ENCODE measurements at places on chromosomes 1 and 21.

GRCh38 chr1:109976762-109977161 is 7.8 kb upstream of the AHCYL1 start:
- DNase-seq, result no peak

DNA sequence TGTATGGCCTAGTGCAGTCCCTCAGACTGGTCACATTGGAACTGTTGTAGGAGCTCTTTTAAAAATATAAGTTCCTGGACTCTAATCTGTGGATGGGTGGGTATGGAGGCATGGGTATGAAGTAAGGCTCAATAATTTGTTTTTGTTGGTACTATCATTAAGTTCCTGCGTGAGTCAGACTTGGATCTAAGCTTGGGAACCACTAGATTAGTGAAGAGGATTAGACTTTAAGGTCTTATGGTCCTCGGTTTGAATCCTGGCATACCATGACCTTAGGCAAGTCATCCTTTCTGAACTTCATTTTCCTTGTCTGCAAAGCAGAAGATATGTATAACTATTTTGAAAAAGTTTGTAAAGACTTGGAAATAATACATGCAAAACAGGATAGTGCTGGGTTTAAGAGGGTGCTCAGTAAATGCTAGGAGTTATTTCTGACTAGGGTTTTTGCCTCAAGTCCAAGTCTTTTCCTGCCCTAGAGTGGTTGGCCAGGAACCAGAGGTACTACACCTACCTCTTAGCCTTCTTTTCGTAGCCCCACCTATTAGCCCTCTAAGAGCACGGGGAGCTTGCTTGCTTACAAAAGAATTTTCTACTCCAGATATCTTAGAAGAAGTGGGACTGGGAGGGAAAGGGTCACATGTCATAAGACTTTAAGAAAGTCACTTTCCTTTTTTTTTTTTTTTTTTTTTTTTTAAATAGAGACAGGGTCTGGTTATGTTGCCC is 38.6 kb upstream of the METTL18 start:
- DNase-seq, result no peak

- no peak for DNase-seq
Measured at GRCh38 chr1:6473974-6474814, 8.2 kb upstream of the TNFRSF25 start.

DNA sequence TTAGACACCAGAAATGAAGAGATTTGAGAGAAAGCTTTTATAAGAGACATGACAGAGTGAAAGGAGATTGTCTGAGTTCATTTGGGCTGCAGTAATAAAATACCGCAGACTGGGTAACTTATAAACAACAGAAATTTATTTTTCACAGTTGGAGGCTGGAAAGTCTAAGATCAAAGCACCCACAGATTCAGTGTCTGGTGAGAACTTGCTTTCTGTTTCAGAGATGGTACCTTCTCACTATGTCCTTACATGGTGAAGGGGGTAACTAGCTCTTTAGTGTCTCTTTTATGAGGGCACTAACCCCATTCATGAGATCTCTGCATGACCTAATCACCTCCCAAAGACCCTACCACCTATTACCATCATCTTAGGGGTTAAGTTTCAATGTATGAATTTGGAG is 30.9 kb upstream of the FCRL4 start:
- no peak for DNase-seq

- no peak for DNase-seq
Measured at GRCh38 chr1:70311369-70311768, 43.2 kb downstream of the ANKRD13C start.

GRCh38 chr1:59635097-59635496 is 179.7 kb upstream of the HOOK1 start:
- no peak for DNase-seq

GRCh38 chr1:167517535-167518330 is 596 bp downstream of the CD247 start:
- DNase-seq, result peak; percentile 72

DNA sequence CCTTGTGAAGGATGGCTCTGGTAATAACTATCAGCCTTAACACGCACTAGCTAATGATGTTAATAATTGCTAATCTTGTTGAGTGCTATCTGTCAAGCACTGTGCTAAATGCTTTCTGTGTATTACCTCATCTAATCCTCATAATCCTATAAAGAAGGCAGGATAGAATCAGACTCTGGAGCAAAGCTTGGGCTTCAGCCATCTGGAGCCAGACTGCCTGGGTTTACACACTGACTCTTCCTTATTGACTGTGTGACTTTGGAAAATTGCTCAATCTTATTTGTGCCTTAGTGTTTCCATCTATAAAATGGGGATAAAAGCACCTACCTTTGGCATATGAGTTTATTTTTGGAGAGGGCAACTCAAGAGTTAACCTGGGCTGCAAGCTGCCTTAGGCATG is 216.1 kb downstream of the NUF2 start:
- DNase-seq, result no peak

- no peak for DNase-seq
Measured at GRCh38 chr1:91098299-91098906, 76.6 kb upstream of the ZNF644 start.

- DNase-seq, result no peak
Measured at GRCh38 chr1:98453066-98453465, 208.5 kb upstream of the SNX7 start.

DNA sequence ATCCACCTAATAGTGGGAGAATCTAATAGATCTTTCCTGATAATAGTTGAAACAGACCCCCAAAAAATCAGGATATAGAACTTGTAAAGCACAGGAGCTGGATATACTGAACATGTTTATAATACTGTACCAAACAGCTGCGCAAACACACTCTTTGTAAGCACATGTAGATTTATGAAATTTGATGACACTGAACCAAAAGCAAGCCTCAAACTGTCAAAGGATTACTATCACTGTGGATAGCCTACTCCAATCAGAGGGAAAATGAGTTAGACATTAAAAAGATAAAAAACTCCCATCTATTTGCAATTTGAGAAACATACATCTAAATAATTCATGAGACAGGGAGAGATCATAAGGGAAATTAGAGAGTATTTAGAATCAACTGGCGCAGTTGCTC is 26.1 kb downstream of the RCAN3 start:
- DNase-seq, result no peak

- no peak for DNase-seq
Measured at GRCh38 chr1:116943438-116943837, 33.7 kb downstream of the PTGFRN start.

DNA sequence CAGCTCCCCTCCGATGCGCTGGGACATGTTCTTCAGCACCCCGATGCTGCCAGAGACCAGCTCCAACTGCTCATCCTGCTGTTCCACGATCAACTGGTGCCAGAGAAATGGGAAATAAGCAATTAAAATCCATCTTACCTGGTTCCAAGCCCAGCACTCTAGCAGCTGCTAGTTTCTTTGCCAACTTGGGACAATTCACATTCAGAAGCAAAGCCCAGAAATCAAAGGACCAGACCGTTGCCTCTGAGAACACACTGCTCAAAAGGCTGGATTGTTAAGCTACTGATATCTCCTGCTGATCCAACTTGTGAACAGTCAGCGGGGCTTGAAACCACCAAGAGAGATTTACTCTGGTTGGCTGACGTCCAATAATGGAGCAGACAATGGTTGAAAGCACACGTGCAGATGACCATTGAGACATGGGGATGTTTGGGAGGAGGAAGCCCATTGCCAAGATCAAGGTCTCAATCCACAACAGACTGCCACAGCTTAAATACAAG is 34.4 kb downstream of the STX6 start:
- DNase-seq, result no peak

- no peak for DNase-seq
Measured at GRCh38 chr1:234597894-234598293, 12.1 kb downstream of the IRF2BP2 start.

- no peak for DNase-seq
Measured at GRCh38 chr1:68889471-68889870, 392.6 kb upstream of the DEPDC1 start.

GRCh38 chr1:228336308-228337030 is 70.2 kb downstream of the TRIM11 start:
- DNase-seq, result no peak

Data from activated CD8-positive, alpha-beta memory T cell treated with anti-CD3 and anti-CD28 coated beads for 1 hour (primary cell).